ENCODE measurements at places on chromosomes 2 and 18.

- DNase-seq = no peak
These were observed 239.9 kb upstream of the FOSL2 start for GRCh38 chr2:28152585-28153280.

DNA sequence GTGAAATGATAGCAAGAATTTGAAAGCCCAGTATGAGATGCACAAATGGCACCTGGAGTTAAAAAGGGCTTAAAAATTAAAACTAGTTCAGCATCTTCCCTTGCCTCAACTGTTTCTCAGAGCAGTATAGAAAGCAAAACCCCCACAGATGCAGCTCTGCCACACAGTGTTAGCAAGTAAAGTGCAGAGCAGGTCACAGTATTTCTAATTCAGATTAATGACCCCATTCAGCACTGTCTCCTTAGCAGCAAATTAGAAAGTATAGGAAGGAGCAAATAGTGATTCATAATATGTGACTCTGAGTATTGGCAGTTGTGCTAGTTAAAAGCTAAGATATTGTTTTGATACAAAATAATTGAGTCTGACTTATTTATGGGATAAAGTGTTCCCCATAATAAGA, 73.8 kb upstream of the CCDC85A start:
- no peak for DNase-seq

DNA sequence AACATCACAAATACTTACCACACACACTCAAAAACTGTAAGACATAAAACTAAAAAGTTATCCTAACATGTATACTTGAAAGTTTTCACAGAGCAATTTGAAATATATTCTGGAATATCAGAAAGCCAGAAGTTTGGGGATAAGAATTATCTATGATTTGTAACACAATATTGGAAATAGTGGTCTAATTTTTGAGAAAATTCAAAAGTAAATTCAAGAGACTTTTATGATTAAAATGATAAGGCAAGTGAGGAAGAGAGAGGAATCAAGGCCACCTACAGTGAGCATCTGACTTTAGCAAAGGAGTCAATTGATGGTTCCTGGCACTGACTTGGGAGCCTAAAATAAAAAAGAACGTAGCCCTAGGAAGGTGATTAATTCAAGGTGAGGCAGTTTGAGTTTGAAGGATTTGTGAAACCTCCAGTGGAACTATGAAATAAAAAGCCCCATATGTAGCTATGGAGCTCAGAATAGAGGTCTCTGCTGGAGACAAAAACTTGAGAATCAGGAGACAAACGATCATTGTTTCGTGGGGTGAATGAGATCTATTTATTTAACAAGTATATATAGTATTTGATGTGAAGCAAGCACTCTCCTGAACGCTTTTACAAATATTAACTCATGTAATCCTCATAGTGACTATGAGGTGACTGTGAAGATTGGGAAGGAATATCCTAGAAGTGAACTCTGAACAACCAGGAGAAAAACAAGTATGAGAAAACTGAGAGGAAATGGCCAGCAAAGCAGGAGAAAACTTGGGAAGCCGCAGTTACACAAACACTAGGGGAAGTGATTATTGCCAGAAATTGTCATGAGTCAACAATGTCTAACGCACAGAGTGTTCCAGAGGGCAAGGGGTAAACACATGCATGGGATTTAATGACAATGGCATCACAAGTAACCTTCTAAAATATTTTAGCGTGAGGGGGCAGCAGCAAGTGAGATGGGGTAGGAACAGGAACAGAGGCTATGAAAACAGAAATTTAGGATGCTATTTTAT, 12.8 kb downstream of the TFPI start:
- DNase-seq = no peak

DNA sequence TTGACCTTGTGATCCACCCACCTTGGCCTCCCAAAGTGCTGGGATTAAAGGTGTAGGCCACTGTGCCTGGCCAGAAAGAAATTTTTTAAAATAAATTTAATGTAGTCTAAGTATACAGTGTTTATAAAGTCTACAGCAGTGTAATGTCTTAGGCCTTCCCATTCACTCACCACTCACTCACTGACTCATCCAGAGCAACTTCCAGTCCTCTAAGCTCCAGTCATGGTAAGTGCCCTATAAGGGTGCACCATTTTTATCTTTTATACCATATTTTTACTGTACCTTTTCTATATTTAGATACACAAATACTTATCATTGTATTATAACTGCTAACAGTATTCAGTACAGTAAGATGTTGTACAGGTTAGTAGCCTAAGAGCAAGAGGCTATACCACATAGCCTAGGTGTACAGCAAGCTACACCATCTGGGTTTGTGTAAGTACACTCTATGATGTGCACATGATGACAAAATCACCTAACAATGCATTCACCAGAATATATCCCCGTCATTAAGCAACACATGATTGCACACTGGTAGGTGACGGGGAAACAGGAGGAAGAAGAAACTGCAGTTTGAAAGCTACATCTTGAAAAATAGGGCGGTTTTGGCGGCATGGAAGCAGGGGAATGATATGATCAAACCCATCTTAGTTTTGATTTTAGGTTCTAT, 105.1 kb upstream of the ITGB6 start:
- no peak for DNase-seq

- no peak for DNase-seq
These were observed 61.3 kb downstream of the MGAT4A start for GRCh38 chr2:98669675-98670074.

DNA sequence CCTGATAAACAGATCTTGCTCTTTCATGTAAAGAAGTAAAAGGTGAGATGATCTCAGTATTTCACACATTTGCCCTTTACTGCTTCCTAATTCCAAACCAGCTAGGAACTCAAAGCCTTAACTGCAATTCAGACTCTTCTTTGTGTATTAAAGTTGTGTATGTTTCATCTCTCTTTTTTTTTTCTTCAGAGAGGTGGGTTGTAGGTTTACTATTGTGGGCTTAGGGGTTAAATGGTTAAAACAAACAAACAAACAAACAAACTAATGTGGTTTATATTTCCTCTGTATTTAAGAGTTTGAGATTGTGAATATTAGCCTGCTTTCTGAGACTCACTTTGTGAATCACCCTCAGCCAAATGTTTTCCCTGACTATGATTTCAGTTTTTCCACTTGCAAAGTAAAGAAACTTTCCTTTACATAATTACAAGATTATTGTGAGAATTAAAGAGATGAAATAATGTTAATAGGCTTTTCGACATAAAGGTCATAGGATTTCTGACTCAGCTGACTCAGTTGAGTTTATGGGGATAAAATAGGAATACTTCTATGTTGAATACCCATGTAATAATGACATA, 2.8 kb downstream of the GULP1 start:
- no peak for DNase-seq

DNA sequence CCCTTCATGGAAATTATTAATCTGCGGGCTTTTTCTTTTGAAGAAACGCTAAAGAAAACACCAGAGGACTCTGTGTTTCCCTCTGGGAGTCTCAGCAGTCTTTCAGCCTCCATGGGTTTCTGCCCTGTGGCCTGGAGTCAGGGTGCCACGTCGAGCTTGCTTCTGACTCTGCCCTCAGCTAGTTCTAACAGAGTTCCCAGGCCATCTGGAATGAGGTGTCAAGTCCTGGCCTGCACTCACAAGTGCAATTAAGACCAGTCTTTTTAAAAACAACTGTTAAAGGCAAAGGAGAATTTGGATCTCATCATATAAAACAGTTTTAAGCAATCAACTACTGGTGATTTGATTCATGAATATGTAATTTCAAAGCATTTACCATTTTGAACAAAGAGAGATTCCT, 157.3 kb downstream of the RHBDD1 start:
- DNase-seq = no peak

GRCh38 chr2:43152741-43153647, 73.4 kb downstream of the ZFP36L2 start:
- DNase-seq = no peak

DNA sequence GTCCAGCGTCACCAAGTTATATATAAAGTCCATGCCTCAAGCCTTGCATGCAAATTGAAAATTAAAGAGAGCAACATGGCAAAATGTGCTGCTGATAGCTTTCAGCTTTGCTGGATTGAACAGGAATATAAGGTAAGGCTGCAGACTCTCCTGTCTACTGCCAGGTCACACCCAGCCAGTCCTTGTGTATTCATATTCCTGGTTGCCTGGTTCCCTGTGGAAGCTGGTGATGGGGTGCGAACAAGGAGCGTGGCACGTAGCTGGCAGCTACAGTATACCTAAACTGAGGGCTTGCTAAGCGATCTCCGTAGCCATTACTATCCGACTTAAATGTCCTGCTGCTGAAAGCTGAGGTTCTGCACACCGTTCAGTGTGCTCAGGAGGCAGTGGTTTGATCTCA, 50.1 kb upstream of the NOSTRIN start:
- no peak for DNase-seq

Measured in mesothelial cell of epicardium (in vitro differentiated cells).